ENCODE measurements at places on chromosomes 12 and 14.

- DNase-seq = no peak
Observed at GRCh38 chr12:8527250-8528130, 13.2 kb downstream of the CLEC4E start.

DNA sequence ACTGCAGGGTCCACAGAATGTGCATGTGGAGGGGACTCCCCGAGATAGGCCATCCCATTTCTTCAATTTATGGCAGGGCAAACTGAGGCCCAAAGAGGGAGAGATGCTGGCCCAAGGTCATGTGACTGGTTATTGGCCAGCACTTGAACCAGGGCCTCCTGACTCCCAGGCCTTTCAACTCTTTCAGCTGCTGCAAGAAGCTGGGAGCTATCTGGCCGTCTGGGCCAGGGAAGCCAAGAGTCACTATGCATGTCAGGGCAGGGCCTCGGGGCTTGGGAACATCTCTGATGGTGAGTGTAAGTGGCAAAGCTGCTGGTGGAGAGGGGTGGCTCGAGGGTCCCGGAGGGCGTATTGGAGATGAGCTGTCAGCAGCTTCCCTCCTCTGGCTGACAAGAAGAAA, 9.5 kb upstream of the LTBP2 start:
- no peak for DNase-seq

GRCh38 chr14:70789361-70789760, 20.0 kb downstream of the MAP3K9 start:
- no peak for DNase-seq

- DNase-seq = peak; percentile 26
Observed at GRCh38 chr12:52795694-52796428, at the start of gene KRT3. TSS of gene KRT3 (minus strand) at chr12:52796117. CDS start at chr12:52796042, 75 bp downstream.

GRCh38 chr14:94163796-94164195, 10.3 kb upstream of the PPP4R4 start:
- DNase-seq = no peak

GRCh38 chr12:121443193-121443870, 43.4 kb downstream of the RNF34 start:
- DNase-seq = peak; percentile 50

Measured in RPMI8226 (cell line).